ENCODE measurements at places on chromosomes 7 and 10.

DNA sequence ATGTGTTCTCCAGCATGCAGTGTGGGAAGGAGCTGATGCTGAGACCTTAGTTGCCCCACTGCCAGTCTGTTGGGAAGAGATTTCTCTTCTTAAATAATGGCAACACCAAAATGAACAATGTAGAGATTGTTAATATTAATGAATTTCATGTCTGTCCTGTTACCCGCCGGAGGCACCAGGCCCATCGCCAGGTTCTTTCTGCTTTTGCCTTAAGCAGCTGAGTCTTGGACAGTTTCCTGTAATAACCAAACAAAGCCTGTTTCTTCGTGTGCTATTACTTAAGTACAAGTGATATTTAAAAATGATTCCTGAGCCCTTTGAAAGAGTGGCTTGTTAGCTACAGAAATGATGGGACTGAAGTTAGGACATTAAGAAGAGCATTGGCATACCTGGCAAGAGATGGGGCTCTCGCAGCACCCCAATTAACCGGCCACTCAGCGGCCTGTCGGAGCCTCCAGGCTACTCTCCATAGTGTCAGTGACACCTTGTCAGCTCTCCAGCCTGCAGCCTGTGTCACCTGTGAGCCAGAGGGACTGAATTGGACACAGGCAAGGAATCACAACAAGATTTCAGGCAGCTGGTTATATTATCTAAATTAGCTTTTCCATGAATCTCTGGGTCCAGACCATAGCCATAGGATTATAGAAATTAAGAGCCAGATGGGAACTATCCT, 142.0 kb downstream of the CELF2 start:
- no peak for DNase-seq

- no peak for DNase-seq
Measured at GRCh38 chr7:35536396-35536826, 158.5 kb downstream of the HERPUD2 start.

GRCh38 chr10:18097524-18097923, 42.7 kb upstream of the CACNB2 start:
- no peak for DNase-seq

- no peak for DNase-seq
Measured at GRCh38 chr10:108812906-108813305, 1110.4 kb downstream of the XPNPEP1 start.

DNA sequence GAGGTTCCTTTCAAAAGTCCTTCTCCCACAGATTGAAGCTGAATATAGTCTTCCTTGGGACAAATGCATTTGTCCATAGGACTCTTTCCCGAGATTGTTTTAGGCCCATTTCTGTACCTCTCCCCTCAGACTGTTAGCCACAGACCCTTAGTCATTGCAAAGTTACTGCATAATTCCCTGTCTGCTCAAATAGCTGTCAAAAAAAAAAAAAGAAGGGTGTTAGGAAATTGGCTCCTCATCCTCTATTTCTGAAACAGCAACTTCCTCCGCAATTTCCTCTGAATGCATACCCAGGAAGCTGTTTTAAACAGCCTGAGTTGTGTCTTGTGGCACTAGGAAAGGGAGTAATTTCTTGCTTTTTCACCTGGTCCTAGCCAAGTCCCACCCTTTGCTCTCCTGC, 5.4 kb downstream of the LRRC4 start:
- no peak for DNase-seq

GRCh38 chr7:121244120-121244870, 84.5 kb upstream of the WNT16 start:
- no peak for DNase-seq

DNA sequence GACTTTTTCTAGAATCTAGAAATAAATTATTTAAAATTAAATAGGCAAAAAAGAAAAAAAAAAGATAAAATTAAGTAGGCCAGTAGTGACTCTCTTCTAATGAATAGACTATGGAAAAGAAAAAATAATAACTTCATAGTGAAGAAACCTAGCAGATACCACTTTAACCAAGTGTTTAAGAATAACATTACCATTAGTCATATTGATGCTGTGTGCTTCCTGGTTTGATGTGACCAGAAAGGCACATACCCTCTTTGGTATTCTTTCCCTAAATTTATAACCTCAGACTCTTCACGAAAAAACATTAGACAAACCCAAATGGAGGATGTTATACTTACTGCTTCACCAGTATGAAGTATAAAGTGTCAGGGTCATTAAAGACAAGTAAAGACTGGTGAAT, 42.6 kb downstream of the KIF20B start:
- no peak for DNase-seq

DNA sequence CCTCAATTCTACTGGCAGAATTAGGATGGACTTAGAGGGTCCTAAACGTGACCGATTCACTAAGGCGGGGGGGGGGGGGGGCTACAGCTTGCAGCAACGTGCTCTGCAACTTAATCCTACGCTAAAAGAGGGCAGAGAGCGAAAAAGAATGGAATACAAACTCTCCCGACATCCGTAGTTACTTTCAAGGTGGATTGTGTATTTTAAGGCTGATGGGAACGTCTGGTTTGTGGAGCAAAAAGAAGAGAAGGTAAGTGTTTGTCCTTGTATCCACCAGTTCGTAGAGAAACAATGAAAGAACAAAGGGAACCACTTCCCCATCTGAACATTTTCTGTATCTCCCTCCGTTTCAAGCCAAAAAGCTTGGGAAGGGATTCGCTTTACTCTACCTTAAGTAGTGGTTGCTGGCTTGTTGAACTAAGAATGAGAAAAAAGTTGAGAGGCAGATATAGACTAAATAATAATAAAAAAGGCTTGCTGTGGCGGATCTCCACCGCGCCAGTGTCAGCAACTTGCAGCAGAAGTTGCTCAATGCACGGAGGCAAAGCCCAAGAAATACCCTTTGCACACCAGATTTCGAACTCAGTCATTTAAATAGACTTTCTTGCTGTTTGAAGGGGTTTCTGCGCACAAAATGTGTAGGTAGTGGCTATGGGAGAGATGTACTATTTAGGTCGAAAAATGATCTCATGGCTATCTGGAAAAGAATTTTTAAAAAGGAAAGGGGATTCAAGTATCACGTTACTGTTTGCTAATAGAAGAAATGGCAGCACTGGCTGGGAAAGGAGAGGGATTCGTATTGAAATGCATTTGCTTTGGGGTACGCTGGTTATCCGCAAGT, 736 bp downstream of the SKIDA1 start:
- no peak for DNase-seq

GRCh38 chr7:140624392-140625191, 16.0 kb downstream of the DENND2A start:
- DNase-seq: no peak

DNA sequence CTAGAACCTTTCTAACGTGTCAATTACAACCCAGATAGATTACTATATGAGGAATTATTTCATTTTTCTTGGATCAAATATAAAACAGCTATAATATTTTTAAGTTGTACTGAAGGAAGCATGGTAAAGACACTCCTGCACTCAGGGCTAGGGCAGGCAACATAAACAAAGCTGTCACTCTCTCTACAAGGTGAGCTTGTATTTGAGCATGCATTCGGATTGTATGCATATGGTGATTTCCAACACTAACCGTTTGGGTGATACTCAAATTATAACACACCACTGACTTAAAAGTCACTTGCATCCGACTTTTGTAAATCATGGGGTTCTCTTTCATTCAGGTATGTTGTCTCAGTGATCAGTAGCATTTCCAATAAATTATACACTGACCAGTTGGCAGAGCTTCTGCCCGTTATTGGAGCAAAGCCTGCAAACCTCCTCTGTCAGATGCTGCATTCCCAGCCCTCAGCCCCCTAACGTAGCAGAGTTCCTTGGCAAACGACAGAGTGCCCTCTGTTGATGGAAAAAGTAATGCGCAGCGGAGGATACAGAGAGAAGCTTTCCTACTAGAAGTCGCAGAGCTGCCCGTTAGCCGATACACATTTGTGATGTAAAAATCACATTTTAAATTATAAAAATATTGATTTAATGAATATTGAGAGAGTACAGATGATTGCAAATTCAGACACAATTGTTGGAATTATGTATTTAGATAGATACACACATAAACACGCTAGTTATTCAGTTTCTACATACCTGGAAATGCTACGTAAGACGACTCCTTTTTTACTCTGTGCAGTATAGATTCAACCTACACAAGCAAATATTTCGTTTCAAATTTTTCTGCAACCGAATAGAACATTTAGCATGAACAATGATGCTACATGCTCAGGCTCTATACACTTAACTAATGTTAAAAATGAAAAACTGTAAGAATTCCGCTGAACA, 173.9 kb upstream of the SP4 start:
- DNase-seq: peak; percentile 5

DNA sequence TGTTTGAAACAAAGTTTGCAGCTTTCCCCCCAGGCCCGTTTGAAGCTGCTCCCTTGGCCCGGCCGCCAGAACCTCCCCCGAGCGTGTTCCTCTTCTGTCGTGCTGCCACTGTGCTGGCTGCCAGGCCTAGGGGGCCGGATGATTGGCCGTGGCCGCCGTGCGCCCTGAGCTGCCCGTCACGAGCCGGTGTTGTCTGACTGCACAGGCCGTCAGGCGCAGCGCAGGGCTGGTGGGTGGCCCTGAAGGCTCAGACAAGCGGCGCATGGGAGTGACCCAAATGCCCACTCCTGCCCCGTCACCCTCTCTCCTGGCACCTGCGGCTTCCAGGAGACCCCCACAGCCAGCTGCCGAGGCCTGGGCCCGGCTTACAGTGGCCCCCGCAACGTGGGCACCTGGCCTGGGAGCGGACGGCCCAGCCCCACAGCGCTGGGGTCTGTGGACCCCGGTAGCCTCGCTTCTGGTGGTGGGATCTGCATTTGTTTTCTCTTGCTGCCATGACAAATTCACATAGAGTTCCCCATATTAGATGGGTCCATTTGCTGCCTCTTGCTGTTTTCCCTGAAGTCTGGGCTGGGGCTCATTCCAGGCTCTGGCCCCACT, 13.1 kb downstream of the JAKMIP3 start:
- no peak for DNase-seq

- DNase-seq: no peak
Measured at GRCh38 chr10:23281044-23281433, 63.6 kb downstream of the C10orf67 start.

DNA sequence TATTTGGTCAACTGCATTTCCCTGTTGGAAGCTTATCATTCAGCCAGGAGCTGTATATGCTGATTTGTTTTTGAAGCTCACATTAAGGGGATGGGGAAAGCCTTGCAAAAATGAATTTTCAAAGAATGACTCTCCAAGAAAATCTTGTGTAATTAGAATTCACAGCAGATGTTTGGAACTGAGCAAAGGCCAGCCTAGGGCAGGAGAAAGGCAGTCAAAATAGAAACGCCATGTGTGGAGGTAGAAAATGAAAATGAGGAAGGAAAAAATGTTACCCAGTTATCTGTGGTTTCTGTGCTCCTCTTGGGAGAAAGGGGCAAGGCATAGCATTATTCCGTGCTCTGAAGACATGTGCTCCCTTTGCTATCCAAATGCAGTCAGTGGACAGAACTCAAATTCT, 93.5 kb downstream of the NRP1 start:
- DNase-seq: no peak

GRCh38 chr10:82149674-82150073, 274.7 kb downstream of the NRG3 start:
- no peak for DNase-seq

GRCh38 chr7:74231232-74231590, 21.4 kb downstream of the LAT2 start:
- no peak for DNase-seq

DNA sequence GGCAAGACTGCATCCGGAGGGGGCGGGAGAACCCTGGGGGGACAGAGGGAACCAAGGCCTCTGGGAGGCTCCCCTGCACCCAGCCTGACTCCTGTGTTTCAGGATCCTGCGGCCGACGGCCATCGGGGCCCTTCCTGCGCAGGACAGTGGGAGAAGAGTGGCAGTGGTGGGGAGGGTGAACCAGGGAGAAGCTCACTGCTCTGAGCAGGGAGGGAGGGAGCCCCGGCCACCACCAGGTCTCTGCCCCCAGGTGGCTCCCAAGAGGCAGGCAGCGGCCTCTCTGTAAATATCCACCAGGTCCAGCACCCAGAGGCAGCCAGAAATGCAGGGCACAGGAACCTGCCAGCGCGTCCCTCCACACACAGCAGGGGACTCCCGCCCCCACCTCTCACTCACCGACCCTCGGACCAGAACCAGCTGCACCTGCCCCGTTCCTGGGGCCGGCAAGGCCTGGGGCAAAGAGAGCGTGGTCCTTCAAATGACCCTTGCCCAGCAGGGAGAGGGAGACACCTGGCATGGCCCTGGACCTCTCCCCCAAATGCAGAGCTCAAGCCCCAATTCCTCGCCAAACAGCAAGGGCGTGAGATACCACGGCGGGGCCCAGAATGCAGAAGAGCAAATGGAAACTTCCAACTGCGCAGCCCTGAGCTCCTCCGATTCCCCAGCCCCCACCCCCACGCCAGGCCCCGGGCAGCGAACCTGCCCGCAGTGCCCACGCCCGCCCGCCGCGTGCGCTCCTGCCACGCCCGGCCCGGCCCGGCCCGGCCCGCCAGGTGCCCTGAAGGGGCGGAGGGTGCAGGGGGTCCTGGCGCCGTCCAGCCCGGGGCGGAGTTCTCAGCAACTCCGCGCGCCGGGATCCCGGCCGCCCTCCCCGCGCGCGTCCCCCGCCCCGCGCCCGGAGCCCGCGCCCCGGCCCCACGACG, 805 bp downstream of the RASGEF1A start:
- DNase-seq: no peak

DNA sequence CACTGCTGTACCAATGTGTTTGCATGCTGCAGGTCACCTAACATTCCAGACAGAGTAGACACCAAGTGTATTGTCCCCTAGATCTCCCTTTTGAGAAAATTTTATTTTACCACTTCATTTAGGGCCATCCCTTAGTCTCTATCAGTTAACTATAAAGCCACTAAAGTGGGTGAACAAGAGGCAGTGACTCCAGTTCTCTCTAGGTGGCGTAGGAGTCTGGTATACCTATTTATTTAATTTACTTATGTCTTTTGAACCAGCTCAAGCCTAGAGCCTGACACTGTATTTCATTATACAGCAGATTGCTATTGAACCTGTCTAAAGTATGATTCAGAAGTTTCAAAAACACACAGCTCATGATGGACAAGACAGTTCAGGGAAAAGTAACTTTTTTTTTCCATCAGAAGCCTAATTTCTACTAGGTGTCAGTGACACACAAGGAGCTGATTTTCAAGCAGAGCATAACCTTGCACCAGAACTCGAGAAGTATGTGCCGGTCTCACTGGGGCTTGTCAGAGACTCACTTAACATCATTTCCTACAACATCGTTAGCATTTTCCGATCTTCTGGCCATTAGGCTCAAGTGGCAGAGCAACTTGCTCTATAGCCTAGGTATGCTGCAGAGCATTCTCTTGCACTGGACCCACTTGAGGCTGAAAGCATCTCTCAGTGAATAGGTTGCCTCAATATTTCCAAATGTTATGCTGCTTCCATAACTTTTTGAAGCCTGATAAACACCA, 175.4 kb downstream of the CDC14C start:
- DNase-seq: no peak

- DNase-seq: no peak
Measured at GRCh38 chr10:118692872-118693271, 61.9 kb downstream of the CACUL1 start.

- DNase-seq: peak; percentile 15
Measured at GRCh38 chr10:134247-135131, 766 bp upstream of the ZMYND11 start.

GRCh38 chr10:48768144-48768766, 83.6 kb downstream of the WDFY4 start:
- DNase-seq: no peak
